ENCODE measurements at places on chromosomes 1 and 21.

- no peak for DNase-seq
These were observed 311 bp downstream of the IRF2BP2 start for GRCh38 chr1:234609691-234610042.

GRCh38 chr1:177444997-177445746 is 274.4 kb downstream of the BRINP2 start:
- DNase-seq = no peak

- DNase-seq = peak; percentile 66
These were observed 2.7 kb downstream of the SH2D2A start for GRCh38 chr1:156813750-156814570.

GRCh38 chr1:67162954-67163353 is 3.3 kb upstream of the IL23R start:
- peak; percentile 26 for DNase-seq

GRCh38 chr21:15768045-15768601 is 38.3 kb downstream of the USP25 start:
- DNase-seq = no peak

DNA sequence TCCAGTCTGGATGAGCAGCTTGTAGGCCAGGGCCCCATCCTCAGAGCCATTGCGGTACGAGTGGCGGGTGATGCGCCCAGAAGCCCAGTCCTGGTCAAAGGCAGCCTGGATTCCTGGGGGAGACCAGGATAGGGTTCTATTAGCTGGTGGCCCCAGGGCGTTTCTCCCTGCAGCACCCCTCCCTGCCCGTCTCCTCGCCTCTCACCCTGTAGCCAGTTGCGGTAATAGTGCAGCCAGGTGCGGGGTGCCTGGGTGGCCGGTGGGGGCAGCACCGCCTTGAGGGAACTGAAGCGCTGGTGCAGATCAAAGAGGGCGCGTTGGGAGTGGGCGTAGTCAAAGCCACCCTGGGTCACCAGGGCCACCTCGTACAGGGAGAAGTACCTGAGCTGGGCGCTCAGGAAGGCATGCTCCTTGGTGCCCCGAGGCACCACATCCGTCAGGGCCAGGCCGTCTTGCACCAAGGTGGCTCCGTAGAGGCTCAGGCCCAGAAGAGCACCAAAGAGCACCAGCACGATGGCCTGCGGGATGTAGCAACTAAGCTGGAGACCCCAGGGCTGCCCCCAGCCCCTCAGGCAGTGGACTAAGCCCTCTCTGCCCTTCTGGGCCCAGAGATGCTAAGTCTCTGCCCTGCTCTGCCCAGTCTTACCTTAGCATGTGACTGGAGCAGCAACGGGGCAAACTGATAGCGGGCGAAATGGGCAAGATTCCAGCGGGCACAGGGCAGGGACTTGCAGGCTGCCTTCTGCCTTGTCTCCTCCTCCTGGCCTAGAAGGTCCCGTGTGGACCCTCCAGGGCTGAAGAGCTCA is 15.7 kb downstream of the PTCH2 start:
- no peak for DNase-seq

GRCh38 chr1:239944666-239945065 is 147.0 kb upstream of the FMN2 start:
- no peak for DNase-seq

DNA sequence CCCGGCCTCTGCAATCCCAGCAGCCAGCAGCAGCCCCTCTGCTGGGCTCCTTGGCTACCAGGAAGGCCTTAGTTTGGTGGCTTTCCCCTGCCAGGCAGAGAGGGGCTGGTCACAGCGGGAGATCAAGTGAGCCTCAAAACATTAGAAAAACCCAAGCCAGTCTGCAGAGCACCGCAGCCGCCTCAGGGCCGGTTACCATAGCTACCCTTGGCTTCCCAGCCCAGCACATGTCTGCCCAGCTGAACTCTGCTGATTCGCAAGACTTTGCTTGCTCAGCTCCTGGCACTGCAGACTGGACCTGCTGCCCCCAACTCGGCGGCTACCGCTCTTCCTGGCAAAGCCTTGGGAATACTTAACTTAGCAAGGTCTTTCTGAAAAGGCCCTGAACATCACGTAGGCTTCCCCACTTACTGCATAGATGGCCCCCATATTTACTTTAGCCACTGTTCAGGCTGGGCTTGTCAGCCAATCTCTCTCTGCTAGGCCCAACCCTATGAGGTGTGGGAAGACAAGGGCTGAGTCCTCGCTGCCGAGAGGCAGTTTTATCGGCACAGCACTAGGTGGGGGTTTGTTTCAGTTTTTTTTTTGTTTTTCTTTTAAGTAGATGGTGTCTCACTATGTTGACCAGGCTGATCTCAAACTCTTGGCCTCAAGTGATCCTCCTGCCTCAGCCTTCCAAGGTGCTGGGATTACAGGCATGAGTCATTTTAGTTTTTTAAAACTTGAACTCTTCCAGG is 28.6 kb upstream of the PLEKHG5 start:
- no peak for DNase-seq

DNA sequence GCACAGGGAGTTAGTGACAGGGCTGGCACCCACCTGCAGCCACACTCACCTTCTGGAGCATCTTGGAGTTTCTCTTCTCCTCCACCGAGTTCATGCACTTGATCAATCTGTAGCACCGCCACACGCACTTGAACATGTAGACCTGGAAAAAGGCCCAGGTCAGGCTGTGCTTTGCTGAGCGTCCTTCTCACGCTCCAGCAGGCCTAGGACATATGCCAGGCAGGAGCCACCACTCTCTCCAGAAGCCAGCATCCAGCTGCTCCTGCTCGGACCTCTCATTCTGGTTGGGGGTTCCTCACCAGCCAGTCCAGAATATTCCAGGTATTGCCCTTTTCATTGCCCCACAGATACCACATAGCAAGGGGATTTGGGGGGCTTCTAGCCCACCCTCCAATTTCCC is 11.7 kb upstream of the MATN1 start:
- no peak for DNase-seq

Data from activated gamma-delta T cell treated with Interleukin-2 at 50 U/mL for 16 hours (primary cell).